ENCODE measurements at places on chromosomes 2 and 18.

GRCh38 chr2:58533376-58533775 is 292.3 kb upstream of the FANCL start:
- DNase-seq = no peak

GRCh38 chr2:173749315-173749714 is 215.9 kb downstream of the SP3 start:
- no peak for DNase-seq

DNA sequence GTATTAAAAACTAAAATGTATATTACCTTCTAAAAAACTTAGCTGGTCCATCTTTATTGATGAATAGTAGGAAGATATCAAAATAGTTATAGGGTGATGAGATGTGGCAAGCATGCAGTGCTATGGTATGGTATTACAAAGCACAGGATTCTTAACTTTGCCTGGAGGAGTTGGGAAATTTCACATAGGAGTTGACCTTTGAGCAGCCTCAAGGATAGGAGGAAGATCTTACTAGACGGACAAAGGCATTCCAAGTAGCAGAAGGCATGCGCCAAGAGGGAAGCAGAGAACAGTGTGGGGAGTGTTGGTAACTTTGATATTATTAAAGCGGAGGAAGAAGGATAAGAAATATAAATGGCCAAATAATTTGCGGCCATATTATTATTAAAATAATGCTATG is 60.0 kb downstream of the TTC21B start:
- no peak for DNase-seq

- DNase-seq = no peak
These were observed 63.7 kb downstream of the UXS1 start for GRCh38 chr2:106130251-106130998.

GRCh38 chr2:159890551-159891266 is 92.7 kb upstream of the CD302 start:
- DNase-seq = no peak

DNA sequence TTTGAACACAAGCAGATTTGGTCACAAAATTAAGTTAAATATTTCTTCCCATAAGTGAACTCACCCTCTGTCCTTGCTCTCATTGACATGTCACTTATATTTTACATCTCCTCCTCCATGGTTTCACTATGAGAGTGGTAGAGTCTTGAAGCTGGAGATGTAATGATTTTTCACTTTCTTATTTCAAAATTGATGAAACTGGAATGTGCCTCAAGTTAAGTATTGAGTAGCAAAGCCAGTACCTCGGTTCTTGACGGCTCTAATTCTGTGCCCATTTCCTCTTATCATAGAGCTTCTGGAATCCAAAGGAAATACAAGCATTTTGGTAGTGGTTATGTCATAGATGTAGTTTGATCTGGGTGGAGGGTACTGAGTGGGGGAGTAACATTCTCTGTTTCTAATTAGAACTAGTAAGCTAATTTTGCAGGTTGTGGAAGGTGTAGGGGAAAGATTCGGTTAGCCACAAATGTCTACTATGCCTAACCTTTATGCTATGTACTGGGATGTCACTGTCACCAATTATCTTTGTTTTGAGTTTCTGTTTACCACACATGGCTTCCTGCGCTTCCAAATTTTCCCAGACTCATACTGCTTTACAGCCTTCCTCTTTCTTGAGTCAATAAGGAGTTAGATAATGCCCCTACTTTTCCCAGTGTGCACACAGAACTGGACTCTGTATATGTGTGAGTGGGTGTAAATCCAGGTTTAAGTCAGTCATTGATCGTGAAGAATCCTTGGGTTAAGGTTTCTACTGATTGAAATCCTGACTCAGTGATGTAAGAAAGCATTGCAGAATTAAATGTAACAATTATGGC is 96.8 kb downstream of the DIS3L2 start:
- DNase-seq = no peak

- DNase-seq = peak; percentile 54
These were observed 9.0 kb upstream of the DSEL start for GRCh38 chr18:67525328-67526099.

GRCh38 chr2:234137400-234138014 is 87.0 kb downstream of the SPP2 start:
- DNase-seq = no peak

DNA sequence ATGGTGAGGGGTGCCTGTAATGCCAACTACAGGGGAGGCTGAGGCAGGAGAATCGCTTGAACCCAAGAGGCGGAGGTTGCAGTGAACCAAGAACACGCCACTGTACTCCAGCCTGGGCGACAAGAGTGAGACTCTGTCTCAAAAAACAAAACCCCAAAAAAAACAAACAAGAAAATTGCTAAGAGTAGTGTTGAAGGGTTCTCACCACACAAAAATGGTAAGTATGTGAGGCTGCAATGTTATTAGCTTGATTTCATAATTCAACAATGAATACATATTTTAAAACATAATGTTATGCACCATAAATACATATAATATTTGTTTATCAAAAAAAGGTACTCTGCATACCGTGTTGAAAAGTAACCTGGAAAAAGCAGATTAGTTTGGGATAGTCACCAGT is 45.8 kb downstream of the PSMG2 start:
- DNase-seq = no peak
